ENCODE measurements at places on chromosomes 12 and 14. TPM values are rescaled to one million over a fixed set of nuclear protein-coding genes. Genes with fewer than 3 reads are reported as not detected.

INSM2 gene
- not detected for total RNA-seq

KRT8 gene
- total RNA-seq: 18.6 TPM

ACOT4 gene
- 1.4 TPM for total RNA-seq

PRH2 gene
- total RNA-seq: not detected

NELL2 gene
- total RNA-seq: not detected

PIK3C2G gene
- not detected for total RNA-seq

SLC6A12 gene
- total RNA-seq: 0.19 TPM

OVCH1 gene
- total RNA-seq: under 0.01 TPM

SERPINA12 gene
- total RNA-seq: not detected

MYF6 gene
- not detected for total RNA-seq

PPP1R1A gene
- not detected for total RNA-seq

SLC17A8 gene
- not detected for total RNA-seq

TBX5 gene
- total RNA-seq: under 0.01 TPM

IL31 gene
- total RNA-seq: not detected

KCNK13 gene
- 0.58 TPM for total RNA-seq

IAPP gene
- total RNA-seq: not detected

TAS2R20 gene
- 1.2 TPM for total RNA-seq

SALL2 gene
- 1.2 TPM for total RNA-seq

TMEM30B gene
- total RNA-seq: 0.56 TPM

LRTM2 gene
- total RNA-seq: not detected

STYK1 gene
- 2.0 TPM for total RNA-seq

ANO4 gene
- total RNA-seq: 0.38 TPM

CDCA3 gene
- 29.7 TPM for total RNA-seq

STXBP6 gene
- total RNA-seq: 7.7 TPM

ADCY6 gene
- 48.9 TPM for total RNA-seq

GSG1 gene
- 0.85 TPM for total RNA-seq

RAB15 gene
- 1.7 TPM for total RNA-seq

CIT gene
- total RNA-seq: 3.9 TPM

TPPP2 gene
- not detected for total RNA-seq

ANO2 gene
- total RNA-seq: 0.19 TPM

TFCP2 gene
- 9.9 TPM for total RNA-seq

MYH6 gene
- total RNA-seq: not detected

IPO8 gene
- 29.3 TPM for total RNA-seq

LMNTD1 gene
- total RNA-seq: 0.38 TPM

PA2G4 gene
- 204 TPM for total RNA-seq

DACT1 gene
- total RNA-seq: 16.9 TPM

CINP gene
- 57.3 TPM for total RNA-seq

KRT78 gene
- total RNA-seq: not detected

ITGB7 gene
- total RNA-seq: 0.56 TPM

SRRM4 gene
- not detected for total RNA-seq

TMCC3 gene
- 1.1 TPM for total RNA-seq

PCED1B gene
- 1.2 TPM for total RNA-seq

AICDA gene
- total RNA-seq: not detected

ARHGAP5 gene
- 100 TPM for total RNA-seq

CCDC88C gene
- total RNA-seq: 0.77 TPM

LRRC10 gene
- not detected for total RNA-seq

NUBPL gene
- total RNA-seq: 8.7 TPM

OTX2 gene
- not detected for total RNA-seq

TROAP gene
- total RNA-seq: 1.1 TPM

RITA1 gene
- 17.8 TPM for total RNA-seq

CLEC4C gene
- not detected for total RNA-seq
